ENCODE measurements at places on chromosomes 7 and 10.

- no peak for DNase-seq
Observed at GRCh38 chr10:52208365-52208764, 105.7 kb upstream of the DKK1 start.

DNA sequence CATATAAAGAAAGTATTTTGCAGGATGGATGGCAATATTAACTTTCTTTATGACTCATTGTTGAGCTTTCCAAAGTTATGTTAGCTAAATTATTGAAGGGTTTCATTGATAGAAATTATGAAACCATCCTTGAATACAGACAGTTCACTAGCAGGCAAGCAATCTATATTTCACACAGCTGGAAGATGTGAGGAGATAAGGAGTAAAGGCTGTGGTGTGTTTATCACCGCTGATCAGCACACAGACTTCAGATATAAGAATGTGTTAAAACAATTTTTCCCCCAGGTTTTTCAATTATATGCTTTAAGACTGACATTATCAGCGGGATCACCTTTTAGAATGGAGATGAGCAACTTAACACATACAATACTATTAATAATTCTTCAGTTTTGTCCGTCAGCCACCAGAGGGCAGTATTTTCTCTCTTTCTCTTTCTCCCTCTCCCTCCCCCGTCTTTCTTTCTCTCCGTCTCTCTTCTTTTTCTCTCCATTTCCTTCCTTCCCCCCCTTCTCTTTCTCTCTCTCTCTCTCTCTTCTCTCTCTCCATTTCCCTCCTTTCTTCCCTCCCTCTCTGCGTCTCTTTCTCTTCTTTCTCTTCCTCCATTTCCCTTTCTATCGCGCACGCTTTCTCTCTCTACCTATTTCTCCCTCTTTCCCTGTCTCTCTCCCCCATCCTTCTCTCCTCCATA lies 62.9 kb upstream of the FAM171A1 start:
- DNase-seq: no peak

- DNase-seq: no peak
Observed at GRCh38 chr7:4738711-4739527, 36.5 kb upstream of the AP5Z1 start.

DNA sequence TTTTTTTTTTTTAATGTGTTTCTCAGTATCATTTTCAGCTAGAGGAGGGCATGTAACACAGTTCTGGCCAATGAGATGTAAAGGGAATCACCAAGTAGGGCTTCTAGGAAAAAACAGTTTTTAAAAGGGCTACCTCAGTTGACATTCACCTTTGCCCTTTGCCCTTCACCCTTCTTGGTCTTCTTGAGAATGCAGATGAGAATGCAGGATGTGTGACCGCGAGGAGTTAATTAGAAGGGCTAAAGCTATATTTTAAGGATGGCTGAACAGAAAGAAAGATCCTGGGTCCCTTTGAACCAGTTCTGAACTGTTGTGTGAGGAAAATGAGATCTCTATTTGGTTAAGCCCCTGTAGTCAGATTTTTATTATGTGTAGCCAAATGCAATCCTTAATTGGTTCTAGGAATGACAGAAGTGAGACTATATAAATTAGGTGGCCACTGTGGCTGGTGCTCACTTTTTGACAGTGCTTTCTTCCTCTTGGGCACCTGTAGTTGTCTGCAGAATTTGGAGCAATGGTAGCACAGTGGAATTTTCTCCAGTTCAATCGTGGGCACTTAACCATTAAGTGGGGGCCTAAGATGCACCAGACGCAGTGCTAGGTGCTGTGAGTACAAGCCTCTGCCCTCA lies 21.1 kb upstream of the TOMM7 start:
- DNase-seq: no peak

DNA sequence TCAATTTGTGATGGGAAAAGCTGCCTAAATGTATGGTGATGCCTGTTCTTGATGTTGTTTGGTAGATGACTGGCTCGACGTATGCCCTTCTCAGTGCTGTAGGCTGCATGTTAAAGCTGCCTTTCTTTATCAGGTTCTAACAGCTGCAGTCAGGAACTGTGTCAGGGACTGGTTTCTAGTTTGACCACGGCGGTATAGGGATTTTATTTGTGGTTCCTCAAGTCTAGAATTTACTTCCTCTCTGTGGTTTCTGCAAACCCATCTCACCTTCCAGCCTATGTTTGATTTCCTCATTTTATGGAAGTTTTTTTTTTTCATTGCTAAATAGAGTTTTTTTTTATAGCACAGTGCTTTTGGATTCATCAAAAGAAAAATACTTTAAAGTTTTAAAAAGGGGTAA lies 26.5 kb downstream of the LMTK2 start:
- DNase-seq: no peak

DNA sequence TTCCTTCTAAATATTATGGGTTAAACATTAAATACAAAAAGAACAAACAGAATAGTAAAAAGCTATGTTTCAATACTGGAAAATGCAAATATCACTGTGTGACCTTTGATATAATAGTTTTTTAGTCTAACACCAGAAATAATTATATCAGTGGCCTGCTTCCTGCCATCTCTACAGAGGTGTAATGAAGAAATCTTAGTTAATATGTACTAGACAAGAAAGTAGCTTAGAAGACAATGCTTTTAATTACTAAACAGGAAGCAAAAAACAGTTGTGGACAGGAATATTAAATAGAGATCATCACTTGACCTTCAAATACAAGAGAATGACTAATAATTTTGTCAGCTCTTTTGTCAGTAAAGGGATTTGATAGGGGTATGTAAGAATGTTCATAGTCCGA lies 47.4 kb upstream of the LRRN3 start:
- DNase-seq: no peak

- DNase-seq: no peak
Observed at GRCh38 chr7:43394441-43395130, 188.3 kb upstream of the STK17A start.

DNA sequence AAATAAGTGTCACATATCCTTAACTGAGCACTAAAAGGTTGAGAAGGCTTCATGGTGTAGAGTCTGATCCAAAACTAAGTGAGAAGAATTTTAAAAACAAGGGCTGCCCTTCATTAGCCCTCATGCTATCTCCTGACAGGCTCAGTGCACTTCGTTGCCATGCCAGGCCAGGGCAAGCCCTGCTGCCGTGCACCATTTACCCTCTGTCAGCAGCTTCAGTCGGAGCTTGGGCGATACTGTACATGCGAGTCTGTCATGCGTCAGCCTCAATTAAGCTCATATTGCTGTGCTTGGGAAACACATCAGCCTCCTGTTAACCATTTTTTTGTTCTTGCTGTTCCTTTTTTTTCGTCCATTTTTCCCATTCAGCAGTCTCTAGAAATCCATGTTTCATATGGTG lies 166.6 kb downstream of the VTI1A start:
- DNase-seq: no peak

DNA sequence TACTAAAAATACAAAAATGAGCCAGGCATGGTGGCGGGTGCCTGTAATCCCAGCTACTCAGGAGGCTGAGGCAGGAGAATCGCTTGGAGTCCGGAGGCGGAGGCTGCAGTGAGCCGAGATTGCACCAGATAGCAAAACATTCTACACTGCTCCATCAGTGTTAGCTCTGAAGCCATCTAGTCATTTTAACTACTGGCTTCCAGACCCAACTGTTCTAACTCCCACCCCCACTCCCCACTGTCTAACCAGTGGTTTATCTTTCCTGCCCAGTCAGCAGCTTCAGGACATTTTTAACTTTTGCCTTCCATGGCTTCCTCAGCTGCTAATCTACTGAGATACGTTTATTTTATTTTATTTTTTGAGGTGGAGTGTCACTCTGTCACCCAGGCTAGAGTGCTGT lies 6.2 kb upstream of the FRAT1 start:
- DNase-seq: no peak

- DNase-seq: no peak
Observed at GRCh38 chr10:112402917-112403316, 29.0 kb downstream of the ACSL5 start.

DNA sequence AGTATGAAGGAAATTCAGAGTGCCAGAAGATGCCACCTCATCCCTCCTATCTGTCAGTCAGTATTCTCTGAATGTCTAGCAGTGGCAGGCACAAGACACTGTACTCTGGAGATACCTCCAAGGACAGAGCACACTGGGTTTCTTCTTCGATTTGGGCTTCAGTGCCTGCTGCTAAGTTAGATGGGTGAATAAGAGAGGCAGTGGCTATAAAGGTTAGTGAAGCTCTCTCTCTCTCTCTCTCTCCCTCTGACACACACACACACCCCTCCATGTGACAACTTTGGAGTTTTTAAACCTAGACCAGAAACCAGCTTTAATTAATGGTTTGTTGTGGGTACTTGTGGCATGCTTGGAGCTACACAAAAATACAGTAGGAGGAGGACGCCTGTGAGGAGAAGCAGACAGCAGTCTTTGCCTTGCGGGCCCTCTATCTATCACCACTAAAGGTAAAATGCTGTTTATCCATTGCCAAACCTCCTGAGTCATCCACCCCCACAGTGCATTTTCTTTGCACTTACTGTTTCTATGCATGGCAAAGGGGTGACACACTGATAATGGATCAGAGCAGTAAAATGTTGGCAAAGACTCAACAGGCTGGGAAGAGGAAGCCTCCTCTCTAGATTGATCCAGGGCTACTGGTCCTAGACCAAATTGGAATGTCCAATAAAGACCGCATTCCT lies 102.5 kb downstream of the TRIL start:
- DNase-seq: no peak

GRCh38 chr7:47361746-47362215 lies 220.1 kb downstream of the TNS3 start:
- peak; percentile 3 for DNase-seq

- DNase-seq: no peak
Observed at GRCh38 chr7:122743211-122743610, 40.5 kb upstream of the RNF148 start.

- no peak for DNase-seq
Observed at GRCh38 chr7:157550300-157551275, 213.8 kb downstream of the DNAJB6 start.

DNA sequence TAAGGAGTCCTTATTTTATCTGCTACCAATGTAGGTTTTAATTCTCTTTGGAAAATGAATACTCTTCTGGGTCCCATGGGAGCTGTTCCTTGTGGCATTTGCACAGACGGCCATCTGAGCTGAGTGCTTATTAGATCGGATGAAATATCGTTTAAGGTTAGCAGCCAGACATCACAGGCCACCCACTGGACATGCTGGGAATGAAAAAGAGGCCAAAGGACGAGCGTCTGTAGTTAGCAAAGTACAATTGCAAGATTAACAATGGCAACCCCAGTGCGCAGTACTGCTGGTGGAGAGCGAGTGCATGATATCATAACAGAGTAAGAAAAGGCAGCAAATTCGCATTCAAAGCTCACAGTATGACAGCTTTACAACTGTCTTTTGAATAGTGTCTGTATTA lies 28.3 kb upstream of the CREB5 start:
- no peak for DNase-seq

DNA sequence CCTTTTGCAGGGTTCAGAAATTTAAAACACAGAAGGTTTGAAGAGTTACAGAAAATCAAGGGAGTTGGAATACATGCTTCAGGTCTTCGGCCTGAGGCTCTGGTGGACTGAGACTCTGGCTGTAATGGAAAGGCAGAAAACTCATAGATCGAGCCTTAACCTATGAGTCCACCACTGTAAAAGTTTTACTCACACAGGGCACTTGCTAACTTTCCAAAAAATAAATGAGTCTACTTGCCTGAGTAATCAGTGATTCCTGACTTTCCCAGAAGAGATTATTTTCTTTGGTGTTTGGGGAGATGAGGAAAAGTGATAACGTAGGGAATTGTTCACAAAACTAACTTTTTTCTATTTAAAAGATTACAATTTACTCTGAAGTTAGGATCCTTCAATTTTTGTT lies 108.0 kb downstream of the MBL2 start:
- DNase-seq: no peak

- DNase-seq: no peak
Observed at GRCh38 chr10:30639946-30640786, 10.6 kb upstream of the LYZL2 start.

GRCh38 chr7:93736668-93737369 lies 153.7 kb downstream of the TFPI2 start:
- no peak for DNase-seq

DNA sequence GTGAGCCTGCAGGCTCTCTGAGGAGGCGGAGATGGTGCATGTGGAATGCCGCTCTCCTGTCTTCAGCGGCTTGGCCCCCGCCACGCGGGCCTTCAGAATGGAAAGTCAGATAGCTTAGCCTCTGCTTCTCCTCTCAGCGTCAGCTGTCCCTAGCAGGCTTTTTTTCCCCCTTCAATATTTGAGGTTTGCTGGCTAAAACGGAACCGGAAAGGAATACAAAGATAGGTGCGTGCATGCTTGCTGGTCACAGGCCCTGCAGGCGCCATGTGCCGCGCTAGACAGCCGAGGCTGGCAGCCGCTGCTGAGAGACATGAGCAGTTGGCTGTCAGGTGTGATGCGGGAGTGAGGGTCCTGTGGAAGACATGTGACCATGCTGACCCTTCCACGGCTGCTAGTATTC lies 161.2 kb upstream of the COBL start:
- DNase-seq: no peak

DNA sequence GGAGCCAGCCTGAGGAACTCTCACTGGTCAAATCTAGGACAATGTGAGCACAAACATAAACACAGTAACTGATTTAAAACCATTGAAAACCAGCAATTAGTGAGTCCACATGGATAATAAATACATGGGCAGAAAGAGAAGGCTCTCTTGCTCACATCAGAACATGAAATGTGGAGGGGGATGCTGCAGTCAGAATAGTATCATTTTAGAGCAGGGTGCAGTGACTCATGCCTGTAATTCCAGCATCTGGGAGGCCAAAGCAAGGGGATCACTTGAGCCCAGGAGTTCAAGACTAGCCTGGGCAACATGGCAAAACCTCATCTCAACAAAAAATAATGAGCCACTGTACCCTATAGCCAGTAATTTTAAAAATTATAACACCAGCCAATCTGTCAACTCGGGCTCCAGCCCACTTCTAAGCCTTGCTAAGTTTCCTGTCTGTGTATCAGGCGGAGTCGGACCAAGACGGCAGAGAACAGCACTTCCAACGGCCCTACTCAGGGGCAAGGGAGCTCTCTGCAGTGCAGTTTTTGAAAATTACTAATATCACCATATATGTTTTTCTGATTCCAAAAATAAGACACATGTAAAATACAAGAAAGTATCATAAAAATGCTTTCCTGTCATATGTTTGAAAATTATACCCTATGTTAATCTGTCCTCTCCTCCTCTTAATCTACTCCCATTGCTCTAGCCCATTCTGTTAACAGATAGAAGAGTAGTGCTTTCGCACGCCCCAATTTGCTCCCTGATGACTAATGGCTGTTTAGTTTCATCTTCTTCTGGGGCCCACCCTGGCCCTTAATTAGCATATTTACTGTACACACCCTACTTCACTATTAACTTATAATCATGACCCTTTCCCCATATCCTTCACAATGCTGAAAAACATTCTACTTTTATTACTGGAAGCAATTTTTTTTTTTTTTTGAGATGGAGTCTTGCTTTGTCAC lies 17.1 kb downstream of the URGCP start:
- no peak for DNase-seq

DNA sequence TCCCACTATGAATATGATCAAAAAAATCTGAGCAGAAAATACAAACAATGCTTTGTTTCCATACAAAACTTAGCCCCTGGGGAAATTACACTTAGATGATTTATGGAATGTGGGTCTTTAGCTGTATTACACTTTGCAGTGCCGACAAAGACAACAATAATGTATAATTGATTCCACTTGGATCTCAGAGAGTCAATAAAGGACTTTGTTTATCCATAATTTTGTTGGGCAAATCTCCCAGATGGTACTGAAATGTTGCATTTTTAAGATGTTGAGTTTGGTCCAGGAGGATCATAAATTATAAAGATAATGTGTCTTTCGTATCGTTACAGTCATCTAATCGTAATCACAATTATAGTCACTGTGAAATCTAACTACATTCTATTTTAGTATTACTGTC lies 66.9 kb upstream of the DOCK1 start:
- no peak for DNase-seq

Measured in stimulated activated CD8-positive, alpha-beta memory T cell treated with anti-CD3 and anti-CD28 coated beads, Interleukin-15, amount 100 ng/mL, for 24 hours (primary cell).